ENCODE measurements at places on chromosomes 3 and 15.

- DNase-seq, result no peak
Measured at GRCh38 chr3:172648747-172649146, 62.1 kb downstream of the NCEH1 start.

DNA sequence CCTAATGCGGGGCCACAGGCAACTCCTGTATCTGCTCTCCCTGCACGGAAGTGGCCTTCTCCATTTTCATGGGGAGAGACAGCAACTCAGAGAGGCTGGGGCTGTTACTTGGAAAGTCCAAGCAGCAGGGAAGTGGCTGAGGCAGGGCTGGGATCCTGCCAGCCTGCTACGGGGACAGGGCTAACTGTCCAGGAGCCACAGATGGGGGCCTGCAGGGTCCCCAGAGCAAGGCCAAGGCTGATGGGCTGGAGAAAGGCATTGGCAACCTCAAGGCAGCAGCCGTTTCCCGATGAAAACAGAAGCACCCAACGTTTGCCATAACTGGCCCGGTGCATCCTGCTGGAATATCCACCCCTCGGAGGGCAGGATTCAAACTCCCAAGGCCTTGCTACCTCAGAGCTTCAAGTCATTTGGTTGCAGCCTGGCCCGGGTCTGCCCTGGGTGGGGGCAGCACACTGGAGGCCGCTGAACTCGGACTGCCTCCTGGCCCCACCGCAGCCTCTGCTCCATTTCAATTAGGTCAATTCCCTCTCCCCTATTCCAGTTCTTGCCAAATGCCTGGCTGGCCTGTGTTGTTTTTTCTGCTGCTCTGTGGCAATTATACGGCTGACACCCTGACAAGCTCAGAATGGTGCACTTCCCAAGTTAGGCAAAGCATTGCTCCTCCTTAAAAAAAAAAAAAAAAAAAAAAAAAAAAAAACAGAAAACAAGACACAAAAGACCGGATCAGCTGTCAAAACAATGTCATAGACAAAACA lies 143.5 kb downstream of the NUP210 start:
- no peak for DNase-seq

- no peak for DNase-seq
Measured at GRCh38 chr3:3739330-3740060, 59.7 kb upstream of the LRRN1 start.

- DNase-seq, result no peak
Measured at GRCh38 chr3:93989241-93989640, 9.3 kb downstream of the ARL13B start.

GRCh38 chr15:84980196-84981053 lies 1.2 kb upstream of the PDE8A start:
- peak; percentile 85 for DNase-seq

DNA sequence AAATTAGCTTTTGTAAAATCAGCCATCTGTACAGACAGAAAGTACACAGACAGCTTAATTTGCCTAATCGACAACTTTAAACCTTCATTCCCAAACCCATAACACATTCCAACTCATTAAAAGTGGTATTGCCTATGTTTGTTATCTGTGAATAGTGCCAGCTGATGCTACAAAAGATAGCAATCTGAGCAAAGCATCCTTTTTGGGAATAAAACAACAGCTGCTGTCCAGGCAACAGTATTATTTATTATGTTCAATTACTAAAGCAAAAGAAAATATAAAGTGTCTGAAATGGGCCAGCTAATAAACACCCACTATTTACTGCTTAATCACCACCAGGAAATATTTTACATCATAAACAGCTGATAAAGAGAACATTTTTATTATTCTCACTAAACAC lies 134.8 kb upstream of the ABI3BP start:
- DNase-seq, result no peak

- no peak for DNase-seq
Measured at GRCh38 chr3:175648899-175649298, 789.8 kb downstream of the NAALADL2 start.

GRCh38 chr3:14201940-14202684 lies 23.5 kb downstream of the LSM3 start:
- no peak for DNase-seq

DNA sequence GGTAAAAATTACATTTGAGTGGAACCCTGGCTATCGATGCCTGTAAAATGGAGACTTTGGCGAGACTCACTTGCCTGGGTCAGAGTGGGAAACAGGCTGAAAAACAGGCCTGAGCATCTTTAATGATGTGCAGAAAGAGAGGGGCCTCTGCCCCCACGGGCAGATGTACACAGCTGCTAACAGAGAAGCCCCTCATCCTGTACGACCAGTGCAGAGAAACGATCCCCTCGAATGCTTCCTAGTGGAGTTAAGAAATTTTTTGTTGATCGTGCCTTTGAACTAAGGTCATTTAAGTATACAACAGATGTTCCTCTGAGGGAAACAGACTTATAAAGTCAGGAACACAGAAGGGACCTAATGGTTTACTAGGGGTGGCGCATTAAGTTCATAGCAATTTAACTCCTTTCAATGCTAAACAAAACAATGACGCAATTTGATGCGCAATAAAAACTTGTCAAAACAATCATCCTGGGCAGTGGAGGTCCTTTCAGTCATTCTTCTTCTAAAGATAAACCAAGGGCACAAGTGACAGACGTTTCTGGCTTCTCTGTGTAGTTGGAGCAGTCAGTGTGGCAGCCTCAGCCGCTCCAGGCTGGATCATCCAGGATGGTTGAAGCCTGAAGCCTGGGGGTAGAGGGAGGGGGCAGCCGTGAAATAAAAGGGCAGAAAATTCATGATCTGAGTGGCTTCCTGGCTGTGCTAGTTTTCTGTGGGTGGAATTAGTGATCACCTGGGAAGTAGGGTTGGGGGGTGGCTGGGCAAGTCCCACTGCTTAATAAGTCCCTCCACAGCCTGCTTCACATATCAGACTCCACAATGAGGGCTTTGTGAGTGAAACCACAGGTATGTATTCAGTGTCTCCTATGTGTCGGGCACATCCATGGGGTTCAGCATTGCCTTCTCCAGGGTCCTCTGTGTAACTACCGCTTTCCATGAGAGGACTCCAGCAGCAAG lies 50.8 kb upstream of the MRPS22 start:
- peak; percentile 23 for DNase-seq

DNA sequence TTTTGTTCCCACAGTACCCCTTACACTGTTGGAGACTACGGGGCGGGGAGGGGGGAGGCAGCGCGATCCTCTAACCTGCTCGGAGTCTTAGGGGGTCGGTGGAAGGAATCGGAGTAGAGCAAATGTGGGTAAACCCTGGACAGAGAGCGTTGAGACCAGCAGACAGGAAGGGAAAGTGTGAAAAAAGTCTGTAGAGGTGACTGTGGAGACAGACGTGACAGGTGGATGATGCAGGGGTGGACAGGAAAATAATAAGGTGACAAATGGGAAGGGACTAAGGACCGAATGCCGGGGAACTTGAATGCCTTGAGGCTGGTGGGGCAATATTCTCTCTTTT lies 424 bp downstream of the EAF2 start:
- peak; percentile 16 for DNase-seq

GRCh38 chr3:52248165-52248541 lies 2.6 kb downstream of the PPM1M start:
- no peak for DNase-seq

DNA sequence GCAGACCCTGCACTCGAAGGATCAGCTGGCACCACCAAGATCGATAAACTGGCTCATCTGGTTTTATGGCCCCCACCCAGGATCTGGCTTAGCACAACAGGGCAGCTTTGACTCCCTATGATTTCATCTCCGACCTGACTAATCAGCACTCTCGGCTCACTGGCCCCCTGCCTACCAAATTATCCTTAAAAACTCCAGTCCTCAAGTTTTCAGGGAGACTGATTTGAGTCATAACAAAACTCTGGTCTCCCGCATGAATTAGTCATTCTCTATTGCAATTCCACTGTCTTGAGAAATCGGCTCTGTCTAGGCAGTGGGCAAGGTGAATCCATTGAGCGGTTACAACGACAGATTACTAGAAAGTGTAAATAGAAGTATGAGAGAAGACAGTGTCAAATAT lies 521.9 kb upstream of the RGMA start:
- DNase-seq, result no peak

- DNase-seq, result no peak
Measured at GRCh38 chr3:40615918-40616819, 91.4 kb downstream of the ZNF621 start.

GRCh38 chr3:50687127-50687751 lies 12.5 kb downstream of the DOCK3 start:
- DNase-seq, result no peak

DNA sequence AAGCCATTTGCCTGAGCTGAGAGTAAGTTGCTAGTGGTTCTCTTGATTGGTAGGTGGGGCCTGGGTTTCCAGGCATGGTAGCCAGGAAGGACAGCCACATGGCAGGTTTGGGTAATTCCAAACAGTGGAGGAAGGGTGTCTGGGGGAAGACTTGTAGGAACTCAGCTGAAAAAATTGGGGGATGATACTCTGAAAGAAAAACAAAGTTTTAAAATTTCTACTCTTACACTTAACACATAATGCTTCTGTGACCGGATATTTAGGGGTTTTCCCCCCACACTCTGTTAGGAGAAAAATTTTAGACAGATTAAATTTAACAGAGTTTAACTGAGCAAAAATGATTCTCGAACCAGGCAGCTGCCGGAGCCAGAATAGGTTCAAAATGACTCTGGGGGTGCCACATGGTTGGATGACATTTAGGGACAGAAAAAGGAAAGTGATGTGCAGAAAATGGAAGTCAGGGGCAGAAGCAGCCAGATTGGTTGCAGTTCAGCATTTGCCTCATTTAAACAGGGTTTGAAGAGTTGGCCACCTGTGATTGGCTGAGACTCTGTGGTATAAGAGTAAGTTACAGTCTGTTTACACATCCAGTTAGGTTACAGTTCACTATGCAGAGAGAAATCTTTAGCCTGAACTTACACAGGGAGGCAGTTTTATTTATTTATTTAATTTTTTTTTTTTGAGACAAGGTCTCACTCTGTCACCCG lies 8.1 kb downstream of the B2M start:
- DNase-seq, result peak; percentile 60

DNA sequence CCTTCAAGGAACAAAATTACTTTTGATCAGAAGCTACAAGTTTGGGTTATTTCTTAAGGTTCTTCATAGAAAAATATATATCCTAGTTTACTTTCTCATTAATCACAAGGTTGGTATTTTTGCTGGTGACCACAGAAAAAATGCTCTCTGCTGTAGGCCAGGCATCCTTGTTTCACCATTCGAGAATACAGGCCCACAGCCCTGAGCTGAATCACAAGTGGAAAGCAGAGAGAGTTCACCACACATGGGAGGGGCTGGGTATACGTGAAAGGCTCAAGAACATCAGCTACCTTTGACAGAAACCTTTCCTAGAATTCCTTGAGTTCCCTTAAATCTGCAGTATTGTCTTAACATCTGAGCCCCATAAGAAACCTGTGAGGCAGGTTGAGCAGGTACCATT lies 23.2 kb downstream of the CPEB1 start:
- DNase-seq, result no peak

GRCh38 chr3:183515968-183516851 lies 39.3 kb downstream of the KLHL6 start:
- DNase-seq, result no peak

DNA sequence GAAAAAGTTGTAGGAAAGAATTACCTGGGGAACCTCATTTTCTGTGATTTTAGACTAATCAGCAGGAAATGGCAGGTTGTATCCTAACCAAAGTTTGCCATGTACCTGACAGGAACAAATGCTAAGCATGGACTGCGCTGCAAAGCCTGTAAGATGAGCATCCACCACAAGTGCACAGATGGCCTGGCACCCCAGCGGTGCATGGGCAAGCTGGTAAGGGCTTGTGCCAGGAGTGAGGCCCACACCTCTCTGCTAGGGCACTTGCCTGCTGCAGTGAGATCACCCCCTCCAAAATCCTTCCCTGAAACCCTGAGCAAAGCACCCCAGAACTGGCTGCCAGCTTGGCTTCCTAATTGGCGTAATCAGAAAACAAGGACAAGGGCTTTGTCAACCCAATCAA lies 102.6 kb downstream of the STAC start:
- no peak for DNase-seq

GRCh38 chr3:58009026-58009748 lies 965 bp downstream of the FLNB start:
- DNase-seq, result peak; percentile 30

- peak; percentile 54 for DNase-seq
Measured at GRCh38 chr3:56870436-56870835, 68.7 kb upstream of the ARHGEF3 start.

DNA sequence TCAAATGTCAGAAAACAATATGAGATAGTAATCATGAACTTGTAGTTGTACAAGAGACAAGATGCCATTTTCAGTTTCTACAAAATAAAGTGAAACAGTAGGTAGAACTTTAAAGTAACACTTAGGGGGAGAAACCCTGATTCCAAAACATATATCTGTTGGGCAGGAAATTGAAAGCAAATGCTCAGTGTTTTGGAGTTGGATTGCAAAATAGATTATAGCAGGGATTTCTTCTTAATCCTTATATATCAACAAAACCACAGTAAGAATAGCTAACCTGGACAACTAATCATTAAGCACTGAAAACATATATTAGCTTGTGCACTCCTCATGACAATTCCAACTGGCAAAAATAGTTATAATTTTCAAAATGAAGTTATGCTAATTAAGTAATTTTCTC lies 46.9 kb downstream of the COMMD2 start:
- no peak for DNase-seq
